ENCODE measurements at places on chromosomes 1 and 21.

GRCh38 chr1:156461781-156462647, 38.6 kb downstream of the MEF2D start:
- no peak for DNase-seq

- DNase-seq = no peak
Measured at GRCh38 chr1:36222481-36223380, 1.5 kb upstream of the THRAP3 start.

DNA sequence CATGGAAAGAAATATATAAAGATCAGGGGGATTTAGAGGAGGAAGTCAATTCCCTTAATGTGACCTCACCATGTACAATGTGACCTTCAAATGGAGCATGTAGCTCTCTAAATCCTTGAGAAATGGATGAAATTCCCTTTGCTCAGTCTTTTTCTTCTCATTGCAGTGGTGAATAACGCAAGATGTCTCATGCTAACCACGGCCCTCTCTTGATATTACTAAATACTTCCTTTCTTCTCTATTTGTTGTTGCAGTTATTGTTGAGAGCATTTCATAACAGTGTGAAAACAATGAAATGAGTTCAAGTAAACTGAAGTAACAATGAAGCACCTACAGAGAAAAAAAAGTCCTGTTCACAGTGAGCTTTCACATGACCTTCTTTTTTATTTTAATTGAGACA, 55.6 kb downstream of the ZNF281 start:
- DNase-seq = no peak

- DNase-seq = no peak
Measured at GRCh38 chr1:154895798-154896197, 25.7 kb upstream of the KCNN3 start.

DNA sequence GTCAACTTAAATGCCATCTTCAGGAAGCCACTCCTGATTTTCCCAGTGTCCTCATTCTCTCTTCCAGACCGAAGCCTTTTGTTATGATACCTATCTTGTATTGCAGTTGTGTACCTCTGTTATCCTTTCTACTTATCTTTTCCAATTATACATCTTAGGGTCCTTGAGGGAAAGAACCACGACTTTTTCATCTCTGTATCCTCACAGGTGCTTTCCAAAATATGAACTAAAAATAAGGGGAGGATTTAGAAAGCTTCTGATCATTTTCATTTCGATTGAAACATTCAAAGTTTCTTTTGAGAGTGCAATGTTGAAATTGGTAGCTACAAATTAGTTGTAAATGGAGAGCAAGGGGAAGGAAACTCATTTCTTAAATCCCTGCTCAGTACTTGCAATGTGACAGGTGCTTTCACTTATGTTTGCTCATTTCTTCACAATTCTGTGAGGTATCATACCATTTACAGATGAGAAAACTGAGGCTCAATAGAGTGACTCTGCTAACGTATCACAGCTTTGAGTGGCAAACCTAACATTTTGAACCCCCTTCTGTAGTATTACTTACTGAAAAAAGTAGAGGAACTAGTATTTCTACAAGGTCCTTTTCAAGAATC, 24.2 kb downstream of the SLC19A2 start:
- no peak for DNase-seq

DNA sequence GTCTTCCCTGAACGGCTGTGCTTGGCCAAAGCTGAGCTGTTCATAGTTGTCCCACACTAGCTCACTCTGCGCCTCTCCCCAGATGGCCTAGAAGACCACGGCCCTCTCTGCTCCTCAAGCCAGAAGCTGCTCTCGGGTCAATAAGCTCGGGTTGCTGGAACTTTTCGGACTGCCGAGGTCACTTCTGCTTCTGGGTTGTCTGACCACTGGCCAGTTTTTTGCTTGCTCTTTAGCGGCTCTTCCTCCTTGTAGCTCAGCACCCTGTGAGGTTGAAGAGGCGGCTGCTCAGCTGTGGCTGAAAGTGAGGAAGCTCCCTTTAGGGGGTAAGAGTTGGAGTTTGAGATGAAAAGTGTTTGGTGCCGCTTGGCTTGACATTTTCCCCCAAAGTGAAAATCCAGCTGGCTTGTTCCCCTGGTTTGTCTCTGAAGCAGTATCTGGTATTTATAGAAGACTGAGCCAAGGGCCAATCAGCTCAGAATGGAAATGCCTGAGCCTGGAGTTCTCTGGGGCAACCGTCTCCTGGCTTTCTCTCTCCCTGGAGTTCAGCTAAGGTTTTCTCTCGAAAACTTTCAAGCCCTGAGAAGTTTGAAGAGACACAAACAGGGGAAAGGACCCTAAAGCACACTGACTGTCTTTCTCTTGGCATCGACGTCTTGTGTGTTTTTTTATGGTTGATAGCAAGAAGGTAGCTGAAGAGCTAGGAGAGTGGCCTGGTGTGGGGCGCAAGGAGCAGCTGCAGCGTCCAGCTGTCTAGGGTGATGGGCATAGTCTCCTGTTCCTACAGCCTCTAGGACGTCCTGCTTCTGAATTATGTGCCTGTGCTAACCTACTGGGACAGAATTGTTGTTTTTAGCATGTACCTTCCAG, 72.0 kb downstream of the SYT6 start:
- no peak for DNase-seq

DNA sequence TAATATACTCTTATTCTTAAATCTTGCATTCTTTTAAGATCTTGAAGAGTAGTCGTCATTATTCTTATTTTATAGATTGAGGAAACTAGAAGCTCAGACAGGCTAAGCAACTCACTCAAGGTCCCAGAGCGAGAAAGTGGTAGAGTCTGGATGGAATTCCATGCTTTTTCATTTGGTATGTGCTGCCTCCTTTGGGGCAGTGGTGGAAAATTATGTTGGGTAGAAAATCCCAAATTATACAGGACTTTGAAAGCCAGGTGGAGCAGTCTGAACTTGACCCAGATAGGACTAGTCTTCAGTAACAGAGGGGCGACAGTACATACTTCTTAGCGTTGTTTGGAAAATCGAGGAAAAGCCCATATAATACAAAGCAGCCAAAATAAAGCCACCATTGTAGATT, 205.6 kb downstream of the ATG4C start:
- DNase-seq = no peak

DNA sequence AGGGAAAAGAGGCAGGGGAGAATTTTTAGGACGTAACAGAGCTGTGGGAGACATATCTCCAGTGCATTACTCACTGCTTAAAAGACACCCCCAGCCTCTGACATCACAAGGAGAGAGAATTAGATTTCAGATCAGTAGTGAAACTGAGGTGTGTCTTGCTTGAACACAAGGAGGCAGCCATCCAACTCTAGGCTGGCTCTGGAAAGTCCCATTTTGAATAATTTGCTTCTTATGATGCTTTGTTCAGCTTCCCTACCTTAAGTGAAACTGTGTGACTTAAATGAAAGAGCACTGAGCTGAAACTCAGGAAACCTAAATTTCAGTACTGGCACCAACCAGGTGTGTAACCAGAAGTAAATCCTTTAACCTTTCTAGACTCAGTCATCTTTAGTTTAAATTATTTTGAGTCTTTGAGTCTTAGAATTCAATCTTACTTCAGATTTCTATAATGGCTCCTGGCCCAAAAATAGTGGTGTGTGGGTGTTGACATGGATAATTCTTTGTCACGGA, 251.6 kb upstream of the SGIP1 start:
- peak; percentile 39 for DNase-seq

GRCh38 chr1:172484252-172484651, 40.4 kb upstream of the PIGC start:
- DNase-seq = no peak

- no peak for DNase-seq
Measured at GRCh38 chr1:11740258-11741192, 4.6 kb downstream of the AGTRAP start.

Data from RKO (cell line).